ENCODE measurements at places on chromosomes 5 and 9. TPM values are rescaled to one million over a fixed set of nuclear protein-coding genes. Genes with fewer than 3 reads are reported as not detected.

TERT gene
- 0.50 TPM for total RNA-seq

SPINK13 gene
- not detected for total RNA-seq

- no peaks in the 10 kb centered on the region for H3K4me1 ChIP-seq
- no peak for DNase-seq
- H3K27me3 ChIP-seq: peaks cover 6% of the 10 kb centered on the region
- H3K36me3 ChIP-seq: no peaks in the 10 kb centered on the region
- no peak overlapping the region for H3K27ac ChIP-seq
- H3K4me3 ChIP-seq: no peak overlapping the region
These were observed 62.2 kb downstream of the CFAP77 start for GRCh38 chr9:132472199-132472598.

- peak overlapping the region; percentile 96 for H3K4me3 ChIP-seq
- H3K27ac ChIP-seq: peak overlapping the region; percentile 71
- H3K27me3 ChIP-seq: no peaks in the 10 kb centered on the region
- peaks cover 28% of the 10 kb centered on the region for H3K4me1 ChIP-seq
- no peak for DNase-seq
These were observed 1.1 kb downstream of the LARP1 start for GRCh38 chr5:154756009-154756867.

DNA sequence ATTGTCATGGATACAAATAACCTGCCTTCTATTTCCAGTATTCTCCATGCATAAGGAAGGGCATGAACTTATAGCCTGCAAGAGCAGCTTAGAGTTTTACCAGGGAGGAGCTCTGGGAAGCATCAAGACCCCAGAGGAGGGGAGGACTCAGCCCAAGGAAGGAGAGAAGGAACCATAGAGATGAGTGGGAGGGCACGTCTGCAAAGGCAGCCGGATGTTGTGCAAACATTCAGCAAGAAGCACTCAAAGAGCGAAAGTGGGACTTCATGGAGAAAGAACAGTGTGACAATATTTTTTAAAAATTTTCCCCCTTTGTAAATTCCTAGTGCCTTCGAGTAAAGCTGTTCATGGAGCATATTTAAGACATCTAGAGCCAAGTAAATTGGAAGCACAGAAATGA lies 270.1 kb upstream of the PTGER4 start:
- DNase-seq: no peak
- no peaks in the 10 kb centered on the region for H3K36me3 ChIP-seq
- H3K4me3 ChIP-seq: no peak overlapping the region
- H3K27me3 ChIP-seq: no peaks in the 10 kb centered on the region
